ENCODE measurements at places on chromosomes 5 and 9.

GRCh38 chr5:160833806-160834205 lies 18.2 kb downstream of the ATP10B start:
- no peak for DNase-seq

DNA sequence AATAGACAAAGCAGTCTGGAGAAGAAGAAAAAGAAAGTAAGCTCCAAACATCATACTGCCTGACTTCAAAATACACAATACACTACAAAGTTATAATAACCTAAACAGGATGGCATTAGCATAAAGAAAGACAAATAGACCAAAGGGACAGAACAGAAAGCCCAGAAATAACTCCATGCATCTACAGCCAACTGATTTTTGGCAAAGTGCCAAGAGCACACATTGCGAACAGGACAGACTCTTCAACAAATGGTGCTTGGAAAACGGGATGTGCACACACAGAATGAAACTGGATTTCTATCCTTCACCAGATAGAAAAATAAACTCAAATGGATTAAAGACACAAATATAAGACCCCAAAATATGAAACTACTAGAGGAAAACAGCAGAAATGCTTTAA lies 66.6 kb upstream of the SPATA31E1 start:
- DNase-seq, result no peak

GRCh38 chr5:147832541-147832940 lies 1.1 kb upstream of the SPINK1 start:
- no peak for DNase-seq

GRCh38 chr9:129125478-129125877 lies 14.3 kb downstream of the PTPA start:
- no peak for DNase-seq

DNA sequence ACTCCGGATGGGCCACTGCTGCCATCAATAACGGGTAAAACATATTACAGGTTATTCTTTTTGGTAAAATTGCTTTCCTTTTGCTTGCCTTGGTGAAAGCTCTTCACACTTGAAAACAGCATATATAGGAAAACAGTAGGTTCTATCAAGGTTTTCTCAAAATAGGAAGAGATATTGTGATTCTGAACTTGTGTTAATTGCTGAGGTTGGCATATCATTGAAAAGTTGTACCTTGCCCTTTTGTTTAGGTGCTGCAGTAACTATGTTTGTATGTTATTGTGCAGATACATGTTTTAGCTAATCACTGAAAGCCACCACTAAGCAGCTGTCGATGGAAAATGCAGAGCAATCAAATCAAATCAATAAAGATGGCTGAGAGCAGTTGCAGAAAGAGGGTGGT lies 78.0 kb upstream of the C6 start:
- DNase-seq, result no peak
